ENCODE measurements at places on chromosomes 16 and 17.

- peak; percentile 82 for DNase-seq
Measured at GRCh38 chr17:29615492-29616299, 7.0 kb downstream of the CORO6 start.

DNA sequence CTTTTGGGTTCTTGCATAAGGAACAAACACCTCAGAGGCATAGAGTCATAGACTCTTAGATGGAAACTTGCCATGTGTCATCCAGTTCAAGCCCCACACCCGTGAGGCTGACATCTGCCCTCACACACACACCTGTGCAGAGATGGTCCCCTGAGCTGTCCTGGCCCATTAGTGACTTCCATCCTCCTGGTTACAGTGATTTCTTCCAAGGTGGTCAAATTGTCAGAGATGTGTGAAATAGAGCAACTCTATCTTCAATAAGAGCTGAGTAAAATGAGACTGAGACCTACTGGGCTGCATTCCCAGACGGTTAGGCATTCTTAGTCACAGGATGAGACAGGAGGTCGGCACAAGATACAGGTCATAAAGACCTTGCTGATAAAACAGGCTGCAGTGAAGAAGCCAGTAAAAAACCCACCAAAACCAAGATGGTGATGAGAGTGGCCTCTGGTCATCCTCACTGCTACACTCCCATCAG is 342.2 kb upstream of the TNRC6C start:
- DNase-seq = no peak

DNA sequence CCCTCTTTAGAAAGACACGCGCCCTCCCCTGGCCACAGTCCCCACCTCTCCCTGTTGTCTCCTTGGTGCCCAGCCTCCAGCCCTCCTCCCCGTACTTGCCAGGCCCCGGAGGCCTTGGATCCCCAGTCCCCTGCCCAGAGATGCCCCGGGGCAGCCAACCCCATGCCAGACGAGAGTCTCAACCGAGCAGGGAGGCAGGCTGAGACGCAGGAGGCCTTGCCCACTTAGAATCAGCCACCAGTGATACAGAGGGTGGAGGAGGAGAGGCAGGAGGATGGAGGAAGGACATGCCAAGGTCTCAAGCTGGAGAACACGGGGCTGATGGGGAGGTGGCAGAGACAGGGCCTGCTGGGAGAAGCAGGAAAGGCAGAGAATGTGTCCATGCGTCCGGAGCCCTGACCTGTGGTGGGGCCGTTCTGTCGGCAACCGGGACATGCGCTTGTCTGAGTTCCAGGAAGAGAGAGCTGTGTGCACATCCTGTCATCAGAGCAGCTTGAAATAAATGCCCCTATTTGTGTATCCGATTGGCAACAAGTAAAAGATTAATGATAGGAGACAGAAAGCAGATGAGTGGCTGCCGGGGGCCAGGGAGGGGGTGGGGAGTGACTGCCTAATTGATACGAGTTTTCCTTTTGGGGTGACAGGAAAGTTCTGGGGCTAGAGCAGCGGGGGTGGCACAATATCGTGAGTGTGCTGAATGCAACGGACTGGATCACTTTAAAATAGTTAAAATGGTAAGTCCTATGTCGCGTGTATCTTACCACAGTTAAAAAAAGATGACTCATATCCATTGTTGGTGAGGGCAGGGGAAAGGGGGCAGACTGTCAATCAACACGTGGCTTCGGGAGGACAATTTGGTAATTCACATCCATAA is 44.7 kb upstream of the MEAK7 start:
- DNase-seq = peak; percentile 63

- DNase-seq = no peak
Measured at GRCh38 chr17:74024871-74025531, 178.5 kb upstream of the RPL38 start.

GRCh38 chr16:51287121-51287755 is 136.2 kb upstream of the SALL1 start:
- no peak for DNase-seq

GRCh38 chr16:12081048-12081404 is 104.5 kb downstream of the SNX29 start:
- no peak for DNase-seq

- DNase-seq = no peak
Measured at GRCh38 chr17:13393841-13394710, 207.7 kb downstream of the HS3ST3A1 start.

GRCh38 chr17:34826332-34826731 is 134.9 kb downstream of the CCT6B start:
- no peak for DNase-seq

DNA sequence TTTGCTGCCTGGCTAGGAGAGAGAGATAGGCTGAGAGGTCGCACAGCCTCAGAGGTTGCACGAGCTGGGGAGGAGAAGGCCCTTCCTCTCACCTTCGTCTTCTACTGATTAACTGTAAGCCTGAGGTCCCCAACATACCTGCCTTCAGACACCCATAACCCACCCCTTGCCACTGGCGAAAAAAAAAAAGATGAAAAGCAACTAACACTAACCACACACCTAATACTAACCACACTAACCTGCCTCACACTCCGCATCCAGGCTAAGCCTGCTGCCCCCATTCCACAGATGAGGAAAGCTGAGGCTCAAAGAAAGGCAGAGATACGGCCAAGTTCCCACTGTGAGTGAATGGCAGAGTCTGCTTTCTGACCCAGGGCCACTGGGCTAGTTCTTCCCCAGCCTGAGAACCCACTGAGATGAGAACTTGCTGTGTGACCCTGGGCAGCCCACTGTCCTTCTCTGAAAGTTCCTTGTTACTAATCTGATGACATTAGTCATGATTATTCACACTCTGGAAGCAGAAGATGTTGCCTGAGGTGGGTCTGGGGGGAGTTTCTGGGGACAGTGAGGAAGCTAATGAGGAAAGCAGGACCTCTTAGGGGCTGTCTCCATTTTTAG is 4.6 kb downstream of the IL21R start:
- DNase-seq = no peak

DNA sequence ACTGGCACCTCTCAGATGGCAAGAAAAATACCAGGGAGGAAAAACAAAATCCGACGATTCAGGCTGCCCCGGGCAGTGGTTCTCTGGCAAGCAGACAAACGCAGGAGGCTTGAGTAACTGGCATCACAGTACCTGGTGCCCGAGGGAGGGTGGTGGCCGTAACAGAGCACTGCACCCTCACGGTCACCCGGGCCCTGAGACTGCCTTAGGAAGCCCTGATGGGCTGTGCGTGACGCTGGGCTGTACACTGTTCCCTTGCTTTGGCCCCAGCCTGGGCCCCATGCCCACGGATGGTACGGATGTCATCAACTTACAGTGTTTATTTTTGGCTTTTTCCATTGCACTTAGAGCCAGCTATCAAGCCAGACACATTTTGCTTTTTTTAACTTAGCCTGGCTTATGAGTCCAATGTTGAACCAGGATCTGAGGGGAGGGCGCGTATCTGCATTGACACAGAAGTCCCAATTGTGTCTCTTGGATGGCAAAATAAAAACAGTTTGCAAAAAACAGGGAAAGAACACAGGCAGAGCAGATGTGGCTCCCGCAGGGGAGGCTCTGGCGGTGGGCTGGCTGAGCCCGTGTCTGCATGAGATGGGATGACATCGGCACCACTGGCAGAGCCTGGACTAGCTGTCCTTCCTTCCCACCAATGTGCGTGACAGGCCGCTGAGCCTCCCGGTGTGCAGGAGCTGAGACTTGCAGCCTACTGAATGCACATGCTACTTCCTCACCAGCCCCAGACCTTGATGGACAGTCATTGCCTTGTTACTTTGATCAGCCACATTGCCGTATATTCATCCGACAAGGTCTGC is 287.7 kb downstream of the FOXL1 start:
- no peak for DNase-seq

DNA sequence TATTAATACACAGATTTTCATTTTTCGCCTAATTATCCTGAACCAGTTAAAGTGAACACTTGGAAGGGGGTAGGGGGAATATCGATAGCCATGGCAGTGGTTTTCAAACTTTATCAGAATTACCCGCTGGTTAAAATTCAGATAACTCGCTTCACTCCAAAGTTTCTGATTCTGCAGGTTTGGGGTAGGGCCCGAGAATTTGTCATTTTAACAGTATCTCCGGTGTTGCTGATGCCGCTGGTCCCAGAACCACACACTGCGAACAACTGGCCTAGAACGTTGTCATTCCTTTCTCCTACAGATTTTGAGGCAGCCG is 313 bp upstream of the NSRP1 start:
- no peak for DNase-seq

DNA sequence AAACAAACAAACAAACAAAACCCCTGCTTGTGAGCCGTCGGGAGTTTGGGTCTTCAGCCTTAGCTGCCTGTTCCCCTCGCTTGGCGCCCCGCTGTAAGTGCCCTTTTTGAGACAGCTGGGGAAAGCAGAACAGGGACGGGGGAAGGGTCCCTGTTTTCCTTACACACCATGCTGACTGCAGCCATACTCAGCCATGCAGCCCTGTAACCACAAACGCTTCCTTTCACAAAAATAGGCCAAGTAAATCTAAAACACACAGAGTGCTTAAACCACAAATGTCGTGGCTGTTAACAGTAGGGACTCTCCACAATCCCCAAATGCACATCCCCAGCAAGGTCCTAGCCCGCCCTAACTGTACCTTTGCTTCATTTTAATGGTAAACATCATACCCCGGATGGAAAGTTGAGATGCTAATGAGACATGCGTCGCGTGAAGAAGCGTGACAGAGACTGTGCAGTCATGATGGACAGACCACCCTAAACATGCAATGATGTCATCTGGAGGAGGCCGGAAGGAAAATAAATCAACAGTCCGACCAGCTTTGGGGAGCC is 129.9 kb downstream of the MGAT5B start:
- peak; percentile 82 for DNase-seq

DNA sequence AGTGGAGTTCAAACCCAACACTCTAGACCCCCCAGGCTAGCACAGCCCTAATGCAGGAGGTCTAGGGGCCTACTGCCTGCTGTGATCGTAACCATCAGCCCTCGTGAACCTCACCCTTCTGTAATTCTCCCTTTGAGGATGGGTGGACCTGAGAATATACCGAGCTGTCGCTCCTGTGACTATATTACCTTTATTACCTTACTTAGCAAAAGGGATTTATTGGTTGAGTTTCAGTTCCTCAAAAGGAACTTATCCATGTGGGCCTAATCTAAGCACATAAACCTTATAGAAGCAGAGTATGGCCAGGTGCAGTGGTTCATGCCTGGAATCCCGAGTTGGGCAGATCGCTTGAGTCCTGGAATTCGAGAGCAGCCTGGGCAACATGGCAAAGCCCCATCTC is 19.2 kb upstream of the EMP2 start:
- no peak for DNase-seq

GRCh38 chr17:77125432-77125901 is 15.3 kb upstream of the SEC14L1 start:
- DNase-seq = no peak

DNA sequence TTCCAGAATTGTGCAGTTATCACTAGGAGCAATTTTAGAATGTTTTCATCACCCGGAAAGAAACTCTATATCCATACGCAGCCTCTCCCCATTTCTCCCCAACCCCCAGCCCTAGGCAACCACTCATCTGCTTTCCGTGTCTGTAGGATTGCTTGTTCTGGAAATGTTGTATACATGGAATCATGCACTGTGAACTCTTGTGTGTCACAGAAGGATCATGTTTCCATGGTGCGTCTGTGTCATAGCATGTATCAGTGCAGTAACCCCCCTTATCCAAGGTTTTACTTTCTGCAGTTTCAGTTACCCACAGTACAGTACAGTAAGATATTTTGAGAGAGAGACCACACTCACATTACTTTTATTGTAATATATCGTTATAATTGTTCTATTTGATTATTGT is 299.4 kb downstream of the CPPED1 start:
- DNase-seq = no peak

DNA sequence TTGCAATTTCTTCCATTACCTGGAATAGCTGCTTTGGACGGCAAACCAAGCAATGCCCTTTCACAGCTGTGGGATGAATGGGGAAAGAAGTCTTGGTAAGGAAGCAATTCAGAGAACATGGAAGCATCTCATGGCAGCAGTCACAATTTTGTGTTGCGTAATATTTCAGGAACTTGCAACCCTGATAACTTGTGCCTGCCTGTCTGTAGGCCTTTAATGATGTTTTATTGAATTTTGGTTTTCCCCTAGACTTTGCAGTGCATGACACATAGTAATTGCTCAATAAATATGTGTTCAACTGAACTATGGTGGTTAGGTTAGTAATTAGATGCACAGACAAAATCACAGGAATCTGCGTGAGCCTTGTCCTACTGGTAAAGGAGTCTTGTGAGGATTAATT is 439.5 kb downstream of the WWOX start:
- no peak for DNase-seq

GRCh38 chr16:86075839-86076440 is 177.0 kb downstream of the IRF8 start:
- no peak for DNase-seq

DNA sequence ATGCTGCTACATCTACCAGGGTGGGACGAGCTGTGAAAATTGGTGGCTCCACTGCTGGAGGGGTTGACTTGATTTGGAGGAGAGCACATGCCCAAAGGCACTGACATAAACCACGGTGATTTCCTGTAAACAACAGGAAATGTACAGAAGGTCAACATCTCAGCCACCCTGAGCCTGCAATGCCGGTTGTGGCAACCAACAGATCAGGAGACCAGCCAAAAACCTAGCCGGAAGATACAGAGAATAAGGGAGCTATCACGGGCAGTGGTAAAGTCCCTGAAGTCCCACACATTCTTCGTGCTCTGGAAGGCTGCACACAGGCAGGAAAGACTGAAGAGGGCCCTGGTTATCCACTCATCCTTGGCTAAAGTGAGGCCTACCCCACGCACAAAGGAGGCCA is 56.2 kb downstream of the ADCY9 start:
- DNase-seq = peak; percentile 10

- DNase-seq = peak; percentile 61
Measured at GRCh38 chr17:16363749-16364536, 10.7 kb upstream of the CENPV start.

DNA sequence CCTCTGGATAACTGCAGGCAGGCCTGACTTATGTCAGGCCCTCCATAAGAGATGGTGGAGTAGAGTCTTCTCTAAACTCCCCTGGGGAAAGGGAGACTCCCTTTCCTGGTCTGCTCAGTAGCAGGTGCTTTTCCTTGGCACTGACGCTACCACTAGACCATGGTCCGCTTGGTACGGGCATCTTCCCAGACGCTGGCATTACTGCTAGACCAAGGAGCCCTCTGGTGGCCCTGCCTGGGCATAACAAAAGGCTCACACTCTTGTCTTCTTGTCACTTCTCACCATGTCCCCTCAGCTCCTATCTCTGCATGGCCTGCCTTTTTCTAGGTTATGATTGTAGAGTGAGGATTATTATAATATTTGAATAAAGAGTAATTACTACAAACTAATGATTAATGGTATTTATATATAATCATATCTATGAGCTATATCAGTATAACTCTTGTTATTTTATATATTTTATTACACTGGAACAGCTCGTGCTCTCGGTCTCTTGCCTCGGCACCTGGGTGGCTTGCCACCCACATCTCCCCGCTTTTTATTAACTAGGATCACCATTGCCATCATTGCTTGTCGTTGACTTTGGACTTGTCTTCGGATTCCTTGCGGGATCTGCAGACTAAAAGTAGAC is 59.8 kb upstream of the ARL4D start:
- DNase-seq = peak; percentile 45

GRCh38 chr16:86874141-86874540 is 295.8 kb downstream of the FOXL1 start:
- DNase-seq = no peak
